ENCODE measurements at places on chromosomes 5 and 9.

- no peak for DNase-seq
Observed at GRCh38 chr9:24398466-24398865, 147.2 kb downstream of the IZUMO3 start.

DNA sequence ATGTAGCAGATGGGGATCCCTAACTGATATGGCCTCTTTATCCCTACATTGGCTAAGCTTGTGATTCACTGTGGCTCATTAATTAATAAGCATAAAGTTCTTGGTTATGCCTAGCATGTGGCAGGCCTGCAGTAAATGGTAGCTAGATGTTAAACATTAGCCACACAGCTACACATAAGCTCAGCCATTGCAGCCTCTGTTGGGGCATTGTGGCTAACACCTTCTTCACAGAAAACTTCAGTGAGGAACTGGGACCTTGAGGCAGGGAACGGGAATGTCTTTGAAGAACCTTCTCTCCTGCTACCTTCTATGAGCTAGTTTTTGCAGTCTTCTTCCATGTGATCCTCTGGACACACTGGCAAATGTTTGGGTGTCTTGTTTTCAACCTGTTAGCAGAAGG, 338.2 kb downstream of the NTRK2 start:
- DNase-seq = no peak

GRCh38 chr9:72217306-72217842, 68.1 kb downstream of the GDA start:
- no peak for DNase-seq

GRCh38 chr5:113040672-113041260, 64.2 kb downstream of the DCP2 start:
- no peak for DNase-seq

GRCh38 chr5:95720094-95720786, 10.9 kb upstream of the RHOBTB3 start:
- DNase-seq = peak; percentile 76

- peak; percentile 76 for DNase-seq
Observed at GRCh38 chr5:173789031-173789920, 98.9 kb upstream of the CPEB4 start.

- peak; percentile 79 for DNase-seq
Observed at GRCh38 chr9:131394464-131395156, 724 bp downstream of the PRRC2B start.

DNA sequence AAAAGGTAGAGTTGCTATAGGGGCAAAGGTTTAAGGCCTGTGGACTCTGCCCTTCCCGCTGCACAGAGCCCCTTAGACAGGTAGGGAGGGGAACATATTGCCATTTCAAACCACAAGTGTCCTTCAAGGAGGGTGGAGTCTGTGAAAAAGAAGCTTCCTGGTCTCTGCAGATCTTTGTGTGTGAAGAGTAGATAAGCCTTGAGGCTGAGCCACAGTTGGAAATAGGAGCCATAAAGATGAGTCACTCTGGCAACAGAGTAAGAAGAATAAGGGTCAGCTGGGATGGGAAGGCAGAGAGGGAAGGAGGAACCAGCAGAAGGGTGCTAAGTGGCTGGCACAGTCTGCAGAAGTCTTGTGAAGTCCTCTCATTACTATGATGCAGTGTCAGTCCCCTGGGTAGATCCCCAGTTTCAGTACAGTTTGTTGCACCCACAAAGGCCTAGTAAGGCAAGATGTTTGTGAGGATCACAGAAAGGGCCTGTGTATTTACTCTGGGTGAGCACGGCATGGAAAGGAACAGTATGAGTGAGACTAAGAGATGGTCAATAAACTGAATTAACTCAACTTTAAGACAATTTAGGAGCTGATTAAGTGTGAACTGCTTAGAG, 18.1 kb downstream of the GRXCR2 start:
- peak; percentile 81 for DNase-seq

DNA sequence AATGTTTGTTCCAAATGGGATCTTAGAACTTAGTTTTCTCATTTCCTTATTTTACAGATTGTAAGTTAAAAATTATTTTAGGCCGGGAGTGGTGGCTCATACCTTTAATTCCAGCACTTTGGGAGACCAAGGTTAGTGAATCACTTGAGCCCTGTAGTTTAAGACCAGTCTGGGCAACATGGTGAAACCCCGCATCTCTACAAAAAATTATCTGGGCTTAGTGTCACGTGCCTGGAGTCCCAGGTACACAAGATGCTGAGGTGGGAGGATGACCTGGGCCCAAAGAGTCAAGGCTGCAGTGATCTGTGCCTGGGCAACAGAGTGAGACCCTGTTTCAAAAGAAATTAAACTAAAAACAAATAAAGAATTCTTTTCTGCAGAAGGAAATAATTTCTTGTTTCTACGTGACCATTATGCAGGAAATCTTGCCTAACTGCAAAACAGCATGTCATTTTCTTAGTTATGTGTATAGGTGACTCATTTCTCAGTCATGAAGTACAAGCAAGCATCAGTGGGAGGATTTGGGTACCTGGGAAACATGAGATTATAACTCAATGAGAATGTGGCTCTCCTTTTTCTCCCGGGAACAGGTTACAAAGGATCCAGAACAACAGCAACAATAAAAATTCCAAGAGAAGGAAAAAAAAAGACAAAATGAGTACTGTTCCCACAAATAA, 375.1 kb upstream of the ST8SIA4 start:
- peak; percentile 10 for DNase-seq

DNA sequence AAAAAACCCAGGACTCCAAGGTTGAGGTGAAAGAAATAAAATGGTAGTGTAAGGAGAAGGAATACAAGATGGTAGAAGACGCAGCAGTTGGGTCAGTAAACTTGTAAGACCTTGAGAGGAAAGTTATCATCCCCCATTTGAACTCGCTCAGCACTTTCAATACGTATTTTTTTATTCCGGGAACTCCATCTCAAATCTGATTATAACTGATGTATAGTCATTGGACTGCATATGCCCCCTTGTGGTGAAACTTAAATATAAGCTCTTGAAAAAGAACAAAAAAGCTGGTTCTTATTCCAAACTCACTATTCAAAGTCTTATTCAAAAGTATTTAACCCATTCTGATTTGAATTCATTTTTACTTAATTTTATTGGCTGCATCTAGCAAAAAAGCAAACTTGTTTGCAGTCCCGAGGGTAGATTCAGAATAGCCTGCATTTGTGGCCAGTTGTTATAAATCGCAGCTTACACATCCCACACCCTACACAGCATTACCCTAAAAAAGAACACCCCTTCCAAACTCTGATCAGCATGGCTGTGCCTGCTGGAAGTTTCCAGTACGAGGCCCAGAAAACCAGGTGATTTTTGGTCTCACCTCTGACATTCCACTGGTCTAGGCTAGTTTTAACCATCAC, 118.0 kb downstream of the ESM1 start:
- peak; percentile 67 for DNase-seq

DNA sequence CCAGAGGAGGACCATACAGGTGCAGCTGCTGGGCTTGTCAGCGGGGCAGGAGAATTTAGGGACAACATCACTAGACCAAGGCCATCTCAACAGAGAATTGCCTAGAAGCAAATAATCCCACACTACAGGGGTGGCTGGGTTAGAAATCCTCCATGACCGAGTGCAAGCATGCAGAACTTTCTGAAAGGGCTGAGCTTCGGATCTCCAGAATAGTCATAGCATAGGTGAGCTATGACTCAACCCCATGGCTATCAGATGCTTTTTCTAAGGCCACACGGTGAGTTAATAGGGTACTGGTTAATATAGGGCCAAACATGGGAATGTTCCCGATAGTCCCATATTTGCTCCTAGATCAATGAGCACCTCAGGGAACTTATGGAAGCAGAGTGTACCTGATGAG, 4.2 kb downstream of the KCNIP1 start:
- DNase-seq = no peak

GRCh38 chr9:37995961-37996818, 72.8 kb downstream of the SHB start:
- DNase-seq = no peak

- DNase-seq = no peak
Observed at GRCh38 chr5:179241764-179242370, 103.4 kb downstream of the ADAMTS2 start.

DNA sequence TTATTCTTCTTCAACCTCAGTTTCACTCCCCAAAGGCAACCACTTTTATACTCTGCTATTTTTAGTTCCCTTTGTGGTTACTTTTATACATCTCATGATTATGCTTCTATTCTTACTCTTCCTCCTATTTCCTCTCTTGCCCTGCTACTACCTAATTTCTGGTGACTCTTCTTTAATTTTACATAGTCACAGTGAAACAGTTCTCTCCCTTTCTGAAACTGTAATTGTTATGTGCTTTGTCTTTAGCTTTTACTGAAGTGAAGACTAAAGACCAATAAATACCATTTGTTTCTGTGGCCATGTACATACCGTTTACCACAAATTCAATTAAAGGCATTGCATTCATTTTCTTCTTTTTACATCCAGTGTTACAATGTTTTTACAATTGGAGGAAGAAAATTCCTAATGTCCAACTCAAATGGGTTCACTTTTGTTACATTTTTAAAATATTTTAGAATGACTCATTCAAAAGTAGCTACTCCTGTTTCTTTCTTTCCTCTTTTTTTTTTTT, 410.6 kb downstream of the PSAT1 start:
- DNase-seq = peak; percentile 35

GRCh38 chr5:125484272-125484741, 737.9 kb upstream of the ZNF608 start:
- peak; percentile 84 for DNase-seq

GRCh38 chr5:3780907-3781306, 185.3 kb downstream of the IRX1 start:
- DNase-seq = no peak
